Activated CD4-positive, alpha-beta T cell treated with anti-CD3 and anti-CD28 coated beads, Interleukin-2, amount 50 U/mL, for 4 hours (primary cell): ENCODE measurements at places on chromosomes 3 and 15.

DNA sequence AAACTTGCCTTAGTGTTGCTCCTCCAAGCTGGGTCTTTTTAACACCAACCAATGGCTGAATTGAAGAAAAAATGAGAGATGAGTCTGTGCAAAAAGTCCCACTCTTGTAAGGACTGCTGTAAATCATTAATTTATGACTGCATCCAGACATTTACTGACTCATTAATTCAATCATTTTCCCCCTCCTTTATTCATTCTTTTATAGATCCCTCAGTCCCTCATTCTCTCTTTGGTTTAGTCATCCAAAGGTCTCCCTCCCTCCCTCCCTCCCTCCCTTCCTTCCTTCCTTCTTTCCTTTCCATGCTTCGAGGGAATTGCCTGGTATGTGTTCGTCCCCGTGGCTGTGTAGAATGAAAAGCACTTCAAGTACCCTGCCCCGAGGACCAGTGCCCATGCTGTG lies 35.3 kb upstream of the MRPS22 start:
- no peak for DNase-seq

- no peak for DNase-seq
These were observed 60.0 kb upstream of the TRPC1 start for GRCh38 chr3:142663865-142664264.

DNA sequence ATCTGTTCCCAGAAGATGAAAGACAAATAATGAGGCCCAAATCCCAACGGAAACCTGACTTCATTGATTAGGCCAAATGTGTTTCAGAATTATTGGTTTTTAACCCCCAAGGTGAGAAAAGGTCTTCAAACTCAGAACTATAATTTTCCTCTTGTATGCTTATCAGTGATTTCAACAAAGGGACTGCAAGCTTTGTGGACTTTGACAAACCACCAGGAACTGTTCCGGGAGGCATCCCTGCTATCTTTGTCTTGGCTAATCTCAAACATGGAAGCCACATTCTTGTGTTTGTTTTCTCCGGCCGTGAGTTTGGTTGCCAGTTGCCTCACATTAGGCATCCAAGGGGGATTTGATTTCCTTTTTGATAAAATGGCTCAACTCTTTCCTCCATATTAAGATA lies 19.5 kb downstream of the ARHGEF3 start:
- no peak for DNase-seq

GRCh38 chr3:74787011-74787410 lies 172.6 kb upstream of the CNTN3 start:
- no peak for DNase-seq

DNA sequence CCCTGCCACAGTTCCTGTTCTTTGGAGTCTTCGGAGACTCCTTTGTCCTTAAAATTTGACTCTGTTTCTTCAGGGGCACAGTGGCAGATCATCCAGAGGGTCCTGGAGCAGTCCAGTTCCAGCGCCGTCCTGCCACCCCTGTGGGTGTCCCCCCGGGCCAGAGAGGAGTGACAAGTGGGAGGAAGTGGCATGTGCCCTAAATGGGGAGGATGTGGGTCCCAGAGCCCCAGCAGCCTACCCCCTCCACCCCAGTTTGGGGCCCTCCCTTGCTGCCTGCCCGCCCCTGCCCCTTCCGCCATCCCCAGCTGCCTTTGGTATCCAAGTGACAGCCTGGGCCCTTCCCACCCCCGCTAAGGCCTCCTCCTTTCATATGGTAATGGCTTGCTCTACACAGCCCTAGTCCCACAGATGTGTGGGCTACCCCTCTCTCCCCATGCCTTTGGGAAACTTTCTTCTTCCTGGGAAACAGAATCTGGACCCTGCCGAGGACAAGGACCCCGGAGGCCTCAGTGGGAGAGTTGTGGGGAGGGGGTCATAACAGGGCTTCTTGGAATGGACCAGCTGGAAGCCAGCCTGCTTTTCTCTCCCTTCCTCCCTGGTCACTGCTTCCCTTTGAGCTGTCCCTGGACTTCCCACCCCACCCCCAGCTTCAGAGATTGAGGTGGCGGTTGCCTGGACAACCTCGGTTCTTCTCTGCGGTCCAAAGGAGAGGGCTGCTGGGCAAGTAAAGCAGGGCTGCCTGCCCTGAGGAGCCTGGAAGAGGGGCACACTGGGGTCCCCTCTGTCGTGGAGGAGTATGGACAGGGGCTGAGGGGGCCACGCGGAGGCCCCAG lies 43.2 kb downstream of the KLHL25 start:
- no peak for DNase-seq

DNA sequence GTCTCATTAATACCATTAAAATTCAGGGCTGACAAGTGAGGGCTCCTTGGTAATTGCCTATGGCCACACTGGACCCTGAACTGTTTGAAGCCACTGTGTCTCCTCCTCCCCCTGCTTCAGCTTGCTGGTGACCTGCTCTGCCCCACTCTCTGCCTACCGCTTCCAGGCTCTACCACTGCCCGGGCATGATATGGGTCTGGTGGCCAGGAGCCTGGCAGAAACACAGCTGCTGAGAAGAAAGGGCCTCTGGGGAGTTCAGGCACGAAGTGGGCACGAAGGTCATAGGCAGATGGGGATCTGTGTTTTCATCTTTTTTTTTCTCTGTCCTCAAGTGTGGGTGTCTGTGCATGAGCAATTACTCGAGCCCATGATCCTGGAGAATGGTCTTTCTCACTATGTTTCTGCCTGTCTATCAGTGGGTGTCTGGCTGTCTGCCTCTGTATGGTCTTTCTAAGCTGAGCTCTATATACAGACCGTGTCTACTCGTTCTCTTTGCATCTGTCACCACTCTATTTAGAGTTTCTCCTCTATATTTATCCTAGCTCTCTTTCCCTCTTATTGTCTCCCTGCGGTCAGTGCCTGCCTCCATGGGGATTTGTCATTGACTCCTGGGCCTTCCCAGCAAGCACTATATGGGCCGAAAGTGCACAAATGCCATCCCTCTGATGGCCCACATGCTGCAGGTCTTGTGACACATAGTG lies 42.1 kb upstream of the EPHB1 start:
- no peak for DNase-seq

GRCh38 chr3:158830391-158830790 lies 28.5 kb downstream of the MFSD1 start:
- DNase-seq, result no peak

GRCh38 chr3:56459719-56460118 lies 8.5 kb downstream of the ERC2 start:
- no peak for DNase-seq

- DNase-seq, result no peak
These were observed 1417.0 kb upstream of the ALCAM start for GRCh38 chr3:103949693-103950092.

DNA sequence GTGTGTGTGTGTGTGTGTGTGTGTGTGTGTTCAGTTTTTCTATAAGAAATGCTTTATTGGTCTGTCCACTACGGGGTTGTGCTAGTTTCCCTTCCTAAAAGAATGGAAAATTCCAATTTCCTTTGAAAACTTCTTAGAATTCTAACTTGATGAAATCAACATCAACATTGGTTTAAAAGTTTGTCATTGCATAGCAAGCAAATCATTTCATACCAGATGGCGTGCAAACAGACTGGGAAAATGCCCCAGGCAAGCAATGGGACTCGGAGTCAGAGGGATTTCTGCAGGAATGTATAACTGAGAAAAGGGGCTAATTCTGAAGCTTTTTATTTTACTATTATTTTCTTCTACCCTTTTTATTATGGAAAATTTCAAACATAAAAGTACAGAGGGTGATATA lies 13.1 kb upstream of the DYNC1LI1 start:
- no peak for DNase-seq

- DNase-seq, result no peak
These were observed 19.7 kb downstream of the SSR3 start for GRCh38 chr3:156535162-156535627.

DNA sequence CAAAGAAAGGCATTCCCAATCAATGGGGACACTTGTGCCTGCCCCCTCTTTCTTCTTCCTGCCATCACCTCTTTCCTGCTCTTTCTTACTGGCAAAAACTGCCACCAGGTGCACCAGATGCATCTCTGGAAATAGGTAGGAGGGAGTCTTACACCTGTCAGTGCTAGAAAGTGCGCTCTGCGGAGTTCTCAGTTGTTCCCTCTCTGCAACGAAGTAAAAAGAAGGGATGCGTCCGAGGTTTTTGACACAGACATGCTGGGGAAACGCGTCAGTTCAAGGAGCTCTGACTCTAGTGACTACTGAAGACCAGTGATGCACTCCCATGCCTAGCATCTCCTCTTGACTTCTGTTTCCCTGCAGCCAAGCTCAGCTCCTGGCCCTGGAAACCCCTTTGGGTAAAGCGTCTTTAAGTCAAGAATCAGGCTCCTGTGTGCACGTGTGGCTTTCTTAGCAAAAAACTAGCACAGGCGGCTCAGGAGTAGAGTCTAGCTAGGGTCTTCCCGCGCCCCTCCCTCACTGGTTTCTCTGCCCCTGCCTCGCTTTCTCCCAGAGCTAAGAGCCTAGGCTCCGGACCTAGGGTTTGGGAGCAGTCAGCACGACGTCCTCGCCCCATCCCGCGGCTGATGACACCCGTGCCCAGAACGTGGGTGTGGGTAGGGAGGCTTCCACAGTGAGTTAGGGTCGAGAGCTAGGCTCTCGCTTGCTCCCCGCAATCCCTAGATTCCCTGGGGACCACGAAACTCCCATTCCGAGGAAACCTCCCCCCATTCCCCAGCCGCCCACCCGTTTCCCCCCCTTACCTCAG lies 564 bp upstream of the GRM7 start:
- DNase-seq, result no peak

DNA sequence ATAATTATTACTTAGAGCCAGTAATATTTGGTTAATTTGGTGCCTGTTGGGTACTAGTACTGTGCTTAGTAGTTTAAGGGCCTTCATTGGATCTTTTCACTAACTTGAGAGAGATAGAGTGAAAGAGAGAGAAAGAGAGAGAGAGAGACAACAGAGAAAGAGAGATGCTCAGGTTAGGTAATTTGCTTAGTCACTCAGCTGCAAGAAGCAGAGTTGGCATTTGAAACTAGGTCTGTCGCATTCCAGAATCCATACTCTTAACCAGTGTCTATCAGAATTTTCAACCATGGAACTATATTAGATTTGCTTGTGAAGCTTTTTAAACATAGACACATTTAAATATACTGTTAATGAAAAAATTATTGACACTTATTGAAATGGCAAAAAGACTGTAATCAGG lies 31.1 kb upstream of the NUDT16 start:
- DNase-seq, result no peak

DNA sequence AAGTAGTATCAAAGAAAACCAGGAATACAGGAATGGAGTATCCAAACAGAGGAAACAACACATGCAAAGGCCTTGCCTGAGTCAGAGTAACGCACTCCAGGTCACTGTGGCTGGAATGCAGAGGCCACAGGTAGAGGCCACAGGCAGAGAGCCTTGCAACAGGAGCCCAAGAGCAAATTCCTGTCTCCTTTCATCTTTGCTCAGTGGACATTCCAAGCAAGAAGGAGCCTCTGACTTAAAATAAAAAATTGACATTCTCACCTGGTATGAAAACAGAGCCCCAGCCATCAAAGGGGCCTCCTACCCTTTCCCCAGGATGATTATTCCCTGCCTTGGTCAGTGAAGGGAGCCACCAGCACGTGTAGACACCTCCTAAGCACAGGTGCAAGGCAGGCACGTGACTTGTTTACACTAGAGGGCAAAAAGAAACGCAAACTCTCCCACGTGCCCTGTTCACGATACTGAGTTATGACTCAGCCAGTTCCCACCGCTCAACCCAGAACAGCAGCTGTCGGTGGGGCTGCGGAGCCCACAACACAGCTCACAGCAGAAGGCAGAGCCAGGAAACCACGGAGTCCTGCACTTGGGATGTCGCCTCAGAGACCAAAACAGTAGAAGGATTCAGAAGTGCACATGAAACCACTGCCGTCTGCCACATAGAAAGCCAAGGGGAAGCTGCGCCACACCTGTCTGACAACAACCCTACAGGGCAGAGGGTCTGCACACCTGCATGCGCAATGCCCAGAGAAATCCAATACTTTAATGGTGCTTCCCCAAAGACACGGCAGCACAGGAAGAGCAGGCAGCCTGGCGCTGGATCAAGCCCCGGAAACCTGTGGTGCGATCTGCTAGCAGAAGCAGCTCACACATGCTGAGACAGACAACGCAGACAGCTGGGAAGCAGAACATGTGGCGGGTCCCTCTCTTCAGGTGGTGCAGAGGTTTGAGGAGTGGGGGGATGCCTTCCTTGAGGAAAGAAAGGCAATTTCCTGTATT lies 52.1 kb downstream of the ITGB5 start:
- peak; percentile 9 for DNase-seq

- no peak for DNase-seq
These were observed 46.4 kb upstream of the PGPEP1L start for GRCh38 chr15:99054025-99054387.

DNA sequence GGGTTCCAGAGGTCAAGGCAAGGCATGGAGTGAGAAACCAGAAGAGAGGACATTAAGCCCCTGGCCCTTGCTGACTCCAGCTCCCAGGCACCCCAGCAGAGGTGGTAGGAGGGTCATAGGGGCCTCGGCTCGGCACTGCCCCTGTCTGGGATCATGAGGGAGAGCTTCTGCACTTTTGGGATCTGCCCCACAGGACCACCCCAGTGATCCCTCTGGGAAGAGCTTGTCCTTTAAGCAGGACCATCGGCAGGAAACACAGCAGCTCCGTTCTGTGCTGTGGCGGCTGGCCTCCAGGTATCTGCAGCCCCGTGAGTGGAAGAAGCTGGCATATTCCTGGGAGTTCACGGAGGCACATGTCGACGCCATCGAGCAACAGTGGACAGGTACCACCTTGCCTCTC lies 35.5 kb downstream of the ANKDD1A start:
- DNase-seq, result no peak

GRCh38 chr15:86610038-86610437 lies 530.4 kb downstream of the AGBL1 start:
- no peak for DNase-seq
